ENCODE measurements at places on chromosomes 13 and 19.

DNA sequence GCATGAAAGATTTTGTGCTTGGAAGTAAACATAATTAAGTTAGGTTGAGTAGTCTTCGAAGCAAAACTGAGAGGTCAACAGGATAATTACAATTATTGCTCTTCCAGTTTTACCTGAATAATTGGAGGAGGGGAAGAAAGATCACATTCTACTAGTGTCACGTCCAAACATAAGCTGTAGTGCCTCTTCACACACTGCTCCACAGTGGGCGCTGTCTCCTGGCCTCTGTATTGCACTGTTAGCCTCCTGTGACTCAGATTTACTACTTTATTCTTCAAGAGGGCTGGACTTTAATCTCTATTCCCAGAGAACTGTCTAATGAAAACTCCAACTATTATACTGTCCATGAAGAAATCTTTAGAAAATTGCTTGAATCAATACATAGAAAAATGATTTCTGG is 62.9 kb downstream of the TRPC4 start:
- no peak for DNase-seq

DNA sequence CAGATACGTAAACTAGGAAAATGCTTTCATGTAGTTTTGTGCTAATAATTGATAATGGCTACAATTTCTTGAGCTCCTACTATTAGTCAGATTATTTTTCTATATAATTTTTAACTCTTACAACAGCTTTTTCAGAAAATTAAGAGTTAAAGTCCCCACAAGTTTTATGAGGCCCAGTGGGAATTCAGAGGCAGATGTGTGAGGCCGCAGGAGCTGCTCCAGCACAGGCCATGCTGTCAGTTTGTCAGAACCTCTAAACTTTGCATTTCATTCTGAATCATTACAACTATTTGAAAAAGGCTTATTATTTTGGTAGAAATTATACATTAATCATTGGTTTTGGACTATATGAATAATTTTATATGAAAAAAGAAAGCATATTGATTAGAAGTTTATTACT is 370.8 kb downstream of the MYO16 start:
- no peak for DNase-seq

DNA sequence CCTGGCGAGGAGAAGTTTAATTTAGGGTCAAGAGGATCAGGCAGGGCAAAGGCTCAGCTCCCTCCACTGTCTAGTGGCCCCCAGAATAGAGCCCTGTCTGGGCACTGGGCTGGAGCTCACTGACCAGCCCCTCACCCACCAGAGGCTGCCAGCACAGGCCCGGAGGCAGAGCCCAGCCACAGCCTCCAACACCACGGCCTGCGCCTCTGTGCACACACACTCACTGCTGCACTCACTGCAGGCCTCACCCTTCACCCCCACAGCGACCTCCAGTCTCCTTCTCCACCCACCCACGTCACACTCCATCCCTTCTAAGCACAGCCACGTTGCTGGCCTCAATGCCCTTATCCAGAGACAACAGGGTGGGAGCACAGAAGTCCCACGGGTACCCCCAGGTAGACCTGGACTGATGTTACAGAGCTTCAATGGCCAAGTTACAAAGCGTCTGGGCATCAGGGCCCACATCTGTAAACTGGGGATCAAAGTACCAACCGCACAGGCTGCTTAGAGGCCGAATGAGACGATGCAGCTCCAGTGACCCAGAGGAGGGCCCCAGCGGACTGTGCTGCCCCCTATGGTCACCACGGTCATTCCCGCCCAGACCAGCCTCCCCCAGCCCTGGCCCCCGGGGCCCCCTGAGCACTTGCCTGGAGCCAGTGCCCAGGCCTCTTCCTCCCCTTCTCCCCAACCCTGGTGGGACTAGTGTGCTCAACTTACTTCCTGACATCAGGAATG is 4.5 kb upstream of the PRKD2 start:
- no peak for DNase-seq

DNA sequence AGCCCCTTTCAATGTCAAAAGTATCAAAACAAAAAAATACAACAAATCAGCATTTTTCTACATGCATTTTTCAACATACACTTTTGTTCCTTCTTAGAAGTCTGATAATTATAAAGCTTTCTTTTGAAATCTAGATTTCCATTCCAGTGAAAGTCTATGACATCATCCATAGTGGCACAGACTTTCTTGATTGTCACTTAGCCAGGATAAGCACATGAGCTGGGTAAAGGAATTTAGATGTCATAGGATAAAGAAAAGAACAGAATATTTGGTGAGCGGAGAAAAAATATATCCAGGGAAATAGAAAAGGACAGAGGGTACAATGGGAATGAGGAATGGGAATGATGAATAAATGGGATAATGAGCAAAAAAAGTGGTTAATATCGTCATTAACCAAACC is 15.1 kb upstream of the TRPC4 start:
- DNase-seq, result no peak

DNA sequence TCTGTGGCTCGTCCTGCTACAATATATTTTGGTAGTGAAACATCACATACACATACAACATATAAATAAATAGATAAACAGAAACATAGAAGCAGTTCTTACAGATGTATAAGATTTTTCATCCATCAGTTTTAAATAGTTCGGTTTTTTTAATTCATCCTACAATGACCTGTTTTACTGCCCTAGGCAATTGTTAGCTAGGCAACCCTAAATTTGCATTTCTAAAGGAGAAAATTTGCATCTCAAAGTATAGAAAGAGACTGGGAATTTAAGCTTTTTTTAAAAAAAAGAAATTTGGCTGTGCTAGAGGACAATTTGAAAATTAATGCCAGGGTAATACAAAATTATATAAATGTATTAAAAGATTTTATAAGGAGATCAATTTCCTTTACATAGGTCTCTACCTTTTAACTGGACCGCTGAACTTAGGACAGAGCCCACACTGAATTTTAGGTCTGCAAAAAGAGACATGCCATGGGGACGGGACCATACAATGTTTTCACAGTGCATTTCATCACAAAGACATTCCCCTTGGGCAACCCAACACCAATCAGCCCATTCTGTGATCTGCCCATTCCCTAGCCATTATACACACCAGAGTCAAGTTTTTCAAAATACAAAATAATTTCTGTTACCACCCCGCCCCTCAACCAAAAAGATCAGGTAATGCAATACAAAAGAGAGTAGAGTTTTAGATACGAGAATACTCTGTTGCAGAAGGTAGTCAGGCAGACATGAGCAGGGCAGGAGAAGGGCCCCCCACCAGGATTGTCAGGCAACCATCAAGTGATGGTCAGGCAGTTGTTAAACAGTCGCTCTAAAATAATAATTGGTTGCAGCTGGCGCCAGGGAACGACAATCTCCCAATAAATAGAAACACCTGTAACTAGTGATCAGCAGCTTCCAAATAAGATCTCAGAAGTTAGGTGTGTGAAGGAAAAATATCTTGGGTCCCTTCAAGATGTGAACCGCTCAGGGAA is 299.7 kb upstream of the SGCG start:
- no peak for DNase-seq

DNA sequence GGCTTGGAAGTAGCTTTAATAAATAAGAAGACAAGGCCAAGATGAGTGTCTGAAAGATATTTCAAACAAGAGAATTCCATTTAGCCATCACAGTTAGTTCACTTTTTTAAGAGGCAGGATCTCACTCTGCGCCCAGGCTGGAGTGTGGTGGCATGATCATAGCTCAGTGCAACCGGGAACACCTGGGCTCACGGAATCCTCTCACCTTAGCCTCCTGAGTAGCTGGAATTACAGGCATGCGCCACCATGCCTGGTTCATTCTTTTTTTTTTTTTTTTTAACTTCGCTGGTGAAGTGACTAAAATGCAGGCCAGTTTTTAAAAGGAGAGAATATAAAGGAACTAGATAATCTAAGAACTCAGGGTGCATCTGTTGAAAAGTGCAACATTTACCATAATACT is 200.3 kb downstream of the KCTD12 start:
- DNase-seq, result no peak

DNA sequence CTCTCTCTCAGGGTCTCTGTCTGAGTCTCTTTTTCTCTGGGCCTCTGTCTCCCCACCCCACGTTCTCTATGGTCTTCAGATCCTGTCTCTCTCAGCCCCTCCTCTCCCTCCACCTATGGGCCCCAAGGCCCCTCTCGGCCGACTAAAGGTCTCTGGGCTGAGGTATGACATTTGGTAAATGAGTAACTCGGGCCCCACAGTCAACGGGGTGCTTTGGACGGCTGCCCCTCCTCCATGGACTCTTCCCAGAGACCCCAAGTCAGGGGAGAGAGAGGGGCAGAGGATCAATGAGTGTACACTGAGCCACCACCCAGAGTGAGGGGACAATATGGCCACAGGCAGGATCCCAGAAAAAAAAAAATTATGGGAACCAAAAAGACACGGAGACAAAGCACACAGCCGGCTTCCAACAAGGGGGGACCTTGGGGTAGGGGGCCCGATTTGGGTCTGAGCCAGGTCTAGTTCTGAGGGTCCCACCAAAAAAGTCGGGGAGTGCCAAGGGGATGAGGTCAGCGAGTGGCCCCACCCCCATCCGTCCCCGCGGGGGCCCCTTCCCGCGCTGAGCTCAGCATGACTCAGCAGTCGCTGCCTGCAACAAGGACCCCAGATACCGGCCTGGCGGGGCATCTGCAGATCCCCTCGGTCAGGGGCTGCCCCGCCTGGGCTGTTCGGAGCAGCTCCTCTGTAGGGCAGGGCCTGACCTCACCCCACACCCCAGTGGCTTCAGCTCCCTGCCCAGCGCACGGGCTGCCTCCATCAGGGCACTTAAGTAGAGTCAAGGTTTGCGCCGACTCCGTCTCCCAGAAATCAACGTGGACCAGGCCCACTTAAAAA is 1.5 kb upstream of the FTL start:
- DNase-seq, result no peak

DNA sequence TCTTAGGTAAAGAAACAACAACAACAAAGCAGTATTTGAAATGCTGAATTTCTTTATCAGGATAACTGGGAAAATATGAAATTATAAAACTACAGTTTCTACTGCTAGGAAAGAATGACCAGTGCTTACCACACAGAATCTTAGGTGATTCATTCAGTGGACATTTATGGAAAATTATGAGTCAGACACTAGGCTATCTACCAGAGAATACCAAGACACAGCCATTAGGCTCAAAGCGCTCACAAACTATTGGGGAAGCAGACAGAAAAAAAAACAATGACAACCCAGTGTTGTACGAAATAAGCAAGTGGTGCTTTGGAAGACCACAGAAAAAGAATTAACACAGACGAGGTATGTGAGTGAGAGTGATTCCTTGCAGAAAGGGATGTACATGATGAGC is 1019.5 kb downstream of the PCDH9 start:
- no peak for DNase-seq

GRCh38 chr19:21410166-21410565 is 13.2 kb downstream of the ZNF493 start:
- no peak for DNase-seq

DNA sequence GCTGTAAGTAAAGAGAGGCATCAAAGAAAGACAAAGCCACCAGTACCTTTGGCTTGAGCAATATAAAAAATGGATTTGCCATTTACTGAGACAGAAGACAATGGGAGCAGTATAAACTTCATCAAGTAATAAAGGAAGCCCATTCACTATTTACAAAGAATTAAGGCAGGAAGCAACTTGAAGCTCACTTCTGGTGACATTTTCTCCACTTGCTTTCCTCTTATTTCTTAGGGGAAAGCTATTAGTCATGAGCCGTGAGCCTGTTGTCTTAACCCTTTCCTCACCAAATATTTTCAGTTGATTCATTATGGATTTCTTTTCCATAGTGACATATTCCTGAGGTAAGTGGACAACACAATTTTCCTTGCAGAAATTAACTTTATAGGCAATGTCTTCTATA is 156.8 kb downstream of the DNAJC3 start:
- no peak for DNase-seq

DNA sequence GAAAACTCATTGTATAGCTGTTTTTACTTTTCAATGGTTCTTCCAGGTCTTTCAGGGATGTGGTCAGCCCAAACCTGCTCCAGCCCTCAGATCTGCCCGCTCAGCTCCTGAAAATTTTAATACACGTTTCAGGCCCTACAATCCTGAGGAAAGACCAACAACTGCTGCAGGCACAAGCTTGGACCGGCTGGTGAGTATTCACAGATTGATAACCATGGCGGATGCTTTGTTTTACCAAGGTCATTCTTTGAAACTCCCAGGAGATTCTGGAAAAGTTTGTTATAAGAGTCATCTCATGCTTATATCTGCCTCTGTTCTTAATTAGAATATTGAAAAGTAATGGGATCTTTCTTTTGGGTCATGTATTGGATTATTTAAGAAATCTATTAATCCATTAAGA is 173.5 kb downstream of the DCT start:
- DNase-seq, result no peak

GRCh38 chr13:51894239-51894638 is 32.5 kb downstream of the CCDC70 start:
- DNase-seq, result no peak

DNA sequence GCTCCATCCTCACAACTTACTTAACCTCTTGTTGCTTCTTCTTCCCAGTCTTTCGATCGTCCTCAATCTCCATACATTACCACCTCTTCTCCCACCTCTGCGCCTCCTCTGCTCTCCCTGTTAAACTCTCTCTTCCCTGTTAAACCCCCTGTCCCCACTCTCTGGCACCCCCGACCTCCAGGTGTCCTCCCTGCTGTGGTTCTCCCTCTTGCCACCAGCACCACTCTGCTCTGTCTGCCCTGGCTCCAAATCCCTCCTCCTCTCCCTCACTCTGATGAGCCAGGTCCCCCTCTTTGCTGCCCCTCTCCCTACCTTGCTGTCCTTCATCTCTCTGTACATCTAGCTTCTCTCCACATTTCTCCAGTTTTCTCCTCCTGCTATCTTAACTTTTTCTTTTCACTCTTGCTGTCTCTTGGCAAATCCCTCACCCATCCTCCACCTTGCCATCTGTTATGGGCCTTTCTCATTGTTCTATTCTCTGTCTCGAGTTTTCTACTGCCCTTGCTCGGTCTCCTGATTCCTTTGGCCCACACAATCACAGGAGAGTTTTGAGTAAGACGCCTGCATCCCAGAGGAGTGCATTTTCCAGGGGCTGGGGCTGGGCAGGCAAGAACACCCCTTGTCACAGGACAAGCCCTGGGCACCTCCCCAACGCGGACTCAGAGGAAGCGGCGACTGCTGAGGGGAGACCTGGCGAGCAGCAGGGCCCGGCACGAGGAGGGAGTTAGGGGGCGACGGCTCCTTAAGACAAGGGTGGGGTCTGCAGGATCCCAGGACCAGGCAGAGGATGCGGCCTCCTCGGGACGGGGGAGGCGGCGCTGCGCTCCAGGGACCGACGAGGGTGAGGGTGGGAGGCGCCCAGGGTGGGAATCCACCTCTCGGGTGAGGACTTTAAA is 21.4 kb upstream of the ERVV-1 start:
- no peak for DNase-seq

GRCh38 chr19:53182202-53182601 is 11.0 kb downstream of the ZNF665 start:
- no peak for DNase-seq

DNA sequence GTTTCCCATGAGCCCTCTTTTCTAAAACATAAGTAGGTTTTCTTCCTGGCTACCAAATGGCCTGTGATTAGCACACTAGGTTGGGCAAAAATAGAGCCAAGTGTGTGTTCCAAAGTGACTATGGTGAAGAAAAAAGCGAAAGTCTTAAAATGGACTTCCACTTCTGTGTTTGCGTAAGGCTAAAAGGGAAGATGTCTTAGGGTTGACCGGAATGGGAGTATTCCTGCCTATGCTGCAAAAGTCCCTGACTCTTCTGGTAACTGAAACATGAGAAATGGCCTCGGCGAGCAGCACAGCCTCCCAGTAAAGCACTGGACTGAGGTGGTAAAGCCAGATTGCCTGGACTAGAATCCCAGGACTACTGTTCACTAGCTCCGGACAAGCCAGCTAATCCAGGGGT is 2.4 kb upstream of the FPR1 start:
- no peak for DNase-seq

- DNase-seq, result peak; percentile 85
Measured at GRCh38 chr13:109744512-109745051, 41.8 kb downstream of the IRS2 start.

GRCh38 chr13:94296471-94296870 is 183.0 kb downstream of the DCT start:
- DNase-seq, result no peak
